CD4-positive, alpha-beta memory T cell (primary cell): ENCODE measurements at places on chromosomes 16 and 17. TPM values are rescaled to one million over a fixed set of nuclear protein-coding genes. Genes with fewer than 3 reads are reported as not detected.

Gene GP1BA
- not detected for total RNA-seq

Gene KRT40
- total RNA-seq, result not detected

Gene KCNH6
- not detected for total RNA-seq

Gene NRN1L
- 5.9 TPM for total RNA-seq

Gene KDM8
- 31.0 TPM for total RNA-seq

DNA sequence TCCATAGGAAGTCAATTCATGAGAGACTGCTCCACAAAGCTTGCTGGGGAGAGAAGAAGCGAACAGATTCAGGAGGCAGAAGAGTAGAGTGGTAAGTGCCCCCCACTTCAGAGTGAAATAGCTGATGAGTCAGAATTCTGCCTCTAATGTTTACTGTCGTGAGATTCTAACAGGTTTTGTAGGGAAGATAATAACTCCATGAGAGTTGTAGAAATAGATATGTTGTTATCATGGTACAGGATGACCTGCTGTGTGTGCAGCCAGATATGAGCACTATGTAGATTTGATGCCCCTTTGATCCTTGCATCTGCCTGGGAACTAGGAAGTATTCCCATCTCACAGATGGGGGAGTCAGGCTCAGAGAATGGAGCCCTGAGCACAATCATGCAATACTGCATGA lies 502.4 kb upstream of the CDH11 start:
- H3K4me3 ChIP-seq, result no peak overlapping the region
- H3K36me3 ChIP-seq, result no peaks in the 10 kb centered on the region
- no peak overlapping the region for H3K27ac ChIP-seq
- H3K27me3 ChIP-seq, result no peaks in the 10 kb centered on the region
- no peak for DNase-seq

GRCh38 chr16:89697161-89697615 lies 4.3 kb downstream of the SPATA2L start:
- no peak overlapping the region for H3K4me3 ChIP-seq
- peaks cover 10% of the 10 kb centered on the region for H3K36me3 ChIP-seq
- no peak for DNase-seq
- H3K27ac ChIP-seq, result no peak overlapping the region

DNA sequence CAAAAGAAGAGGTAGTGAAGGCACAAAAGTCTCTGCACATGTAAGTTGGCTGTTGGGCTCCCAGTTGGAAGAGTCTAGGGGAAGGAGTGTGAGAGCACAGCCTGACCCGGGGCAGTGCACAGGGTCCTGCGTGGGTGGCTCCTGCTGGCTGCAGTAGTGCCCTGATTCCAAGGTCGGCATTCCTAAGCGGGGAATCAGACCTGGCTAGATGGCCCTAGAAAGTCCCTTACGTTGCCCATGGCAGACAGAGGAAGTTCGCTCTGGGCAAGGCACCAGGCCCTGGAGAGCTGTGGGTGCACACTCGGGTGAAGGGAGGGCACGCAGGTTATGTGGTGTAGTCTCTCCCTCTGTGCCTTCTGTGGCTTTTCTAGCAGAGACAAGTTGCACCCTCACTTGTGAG lies 22.8 kb upstream of the SLC5A11 start:
- H3K27ac ChIP-seq, result no peak overlapping the region
- no peak overlapping the region for H3K4me3 ChIP-seq
- peaks cover 63% of the 10 kb centered on the region for H3K36me3 ChIP-seq
- no peaks in the 10 kb centered on the region for H3K27me3 ChIP-seq
- H3K4me1 ChIP-seq, result no peaks in the 10 kb centered on the region

DNA sequence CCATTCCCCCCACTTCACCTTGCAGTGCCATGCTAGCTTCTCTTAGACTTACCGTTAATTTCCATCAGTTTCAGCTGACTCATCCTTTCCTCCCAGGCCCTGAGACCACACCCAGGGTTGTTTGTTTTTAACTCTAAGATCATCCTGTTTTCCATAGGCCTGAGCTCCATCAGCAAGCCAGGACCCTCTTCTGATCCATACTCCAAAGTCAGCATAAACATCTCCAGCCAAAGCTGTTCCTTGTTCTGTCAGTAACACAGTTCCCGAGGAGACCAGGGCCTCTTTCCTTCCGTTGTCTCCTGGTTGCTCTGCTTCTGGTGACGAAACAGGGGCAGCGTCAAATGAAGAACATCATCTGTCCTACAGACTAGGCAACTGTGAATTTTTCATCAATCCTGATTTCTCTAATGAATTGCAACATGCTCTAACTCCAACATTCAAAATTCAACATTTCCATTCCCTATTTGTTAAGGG lies 83.8 kb upstream of the HNF1B start:
- H3K4me3 ChIP-seq, result no peak overlapping the region
- H3K36me3 ChIP-seq, result no peaks in the 10 kb centered on the region

DNA sequence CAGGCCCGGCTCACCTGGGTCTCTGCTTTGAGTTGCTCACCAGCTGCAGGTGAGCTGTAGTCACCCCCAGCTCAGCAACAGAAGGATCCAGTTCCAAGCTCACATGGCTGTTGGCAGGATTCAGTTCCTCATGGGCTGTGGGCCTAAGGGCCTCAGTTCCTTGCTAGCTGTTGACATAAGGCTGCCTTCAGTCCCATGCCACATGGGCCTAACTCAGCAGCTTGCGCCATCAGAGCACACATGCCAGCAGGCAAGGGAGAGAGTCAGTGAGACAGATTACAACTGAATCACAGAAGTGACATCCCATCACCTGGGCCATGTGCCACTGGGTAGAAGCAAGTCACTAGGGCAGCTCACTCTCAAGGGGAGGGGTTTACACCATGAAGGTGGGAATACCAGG lies 24.7 kb downstream of the PSMD7 start:
- H3K27me3 ChIP-seq, result no peaks in the 10 kb centered on the region
- no peaks in the 10 kb centered on the region for H3K4me1 ChIP-seq
- H3K27ac ChIP-seq, result no peak overlapping the region
- no peak for DNase-seq
- no peak overlapping the region for H3K4me3 ChIP-seq
